AG09309 (cell line): ENCODE measurements at places on chromosomes 5 and 9.

- DNase-seq, result peak; percentile 21
Measured at GRCh38 chr5:169716287-169716686, 79.2 kb downstream of the DOCK2 start.

DNA sequence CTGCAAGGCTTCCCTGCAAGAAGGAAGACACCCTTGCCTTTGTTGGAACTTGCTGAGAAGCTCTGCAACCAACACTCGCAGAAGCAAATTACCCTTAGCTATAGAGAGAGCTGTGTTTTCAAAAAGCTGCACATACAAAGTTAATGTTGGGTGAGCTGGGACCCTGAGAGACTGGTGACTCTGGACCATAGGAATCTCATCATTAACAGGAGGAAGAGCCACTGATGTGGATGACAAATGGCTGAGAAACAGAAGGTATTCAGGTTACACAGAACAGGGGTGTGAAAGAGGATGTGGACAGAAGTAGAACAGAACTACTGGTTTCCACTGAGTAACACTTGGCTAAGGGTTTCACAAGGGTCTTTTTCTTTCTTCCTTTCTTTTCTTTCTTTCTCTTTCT, 493.5 kb downstream of the IRX1 start:
- DNase-seq, result no peak

DNA sequence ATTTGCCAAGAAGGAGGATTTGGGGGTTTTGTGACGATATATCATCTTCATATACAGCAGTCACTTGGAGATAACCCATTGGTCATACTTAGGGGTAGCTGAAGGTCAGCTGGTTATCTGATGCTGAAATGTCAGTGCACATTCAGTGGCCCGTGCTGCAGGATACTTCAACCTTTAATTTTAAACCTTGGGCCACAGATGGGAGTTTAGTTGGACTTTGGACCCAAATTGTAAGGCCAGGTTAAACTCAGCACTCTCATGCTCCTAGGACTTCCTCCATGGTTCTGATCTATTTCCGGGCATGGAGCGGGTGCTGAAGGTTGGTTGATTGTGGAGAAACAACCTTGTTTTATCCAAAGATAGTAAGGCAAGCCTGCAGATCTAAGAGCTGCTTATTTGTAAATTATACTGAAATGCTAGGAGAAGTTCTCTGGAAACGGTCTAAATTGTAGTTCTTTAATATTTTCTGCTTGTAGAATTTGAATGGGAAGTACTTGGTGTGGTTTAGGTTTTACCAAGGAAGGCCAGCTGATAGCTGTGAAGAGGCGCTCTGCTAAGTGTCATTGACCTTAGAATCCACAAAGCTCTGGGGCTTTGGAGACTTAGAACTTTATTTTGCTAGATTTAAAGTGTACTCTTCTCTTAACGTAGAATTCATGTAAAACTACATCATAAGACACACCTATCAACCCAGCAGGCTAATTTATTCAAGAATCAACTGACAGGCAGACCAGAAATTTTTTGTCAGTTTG, 38.6 kb downstream of the SLC44A1 start:
- DNase-seq, result no peak

- no peak for DNase-seq
Measured at GRCh38 chr9:120850315-120850714, 7.6 kb upstream of the PSMD5 start.

- no peak for DNase-seq
Measured at GRCh38 chr9:34892886-34893285, 65.2 kb upstream of the PHF24 start.

- no peak for DNase-seq
Measured at GRCh38 chr9:71987471-71988371, 72.7 kb downstream of the C9orf57 start.

GRCh38 chr5:43203373-43203772, 11.3 kb downstream of the NIM1K start:
- DNase-seq, result no peak

GRCh38 chr5:167726642-167727041, 564.8 kb upstream of the WWC1 start:
- DNase-seq, result no peak

- peak; percentile 84 for DNase-seq
Measured at GRCh38 chr5:93677359-93677891, 64.0 kb downstream of the POU5F2 start.

DNA sequence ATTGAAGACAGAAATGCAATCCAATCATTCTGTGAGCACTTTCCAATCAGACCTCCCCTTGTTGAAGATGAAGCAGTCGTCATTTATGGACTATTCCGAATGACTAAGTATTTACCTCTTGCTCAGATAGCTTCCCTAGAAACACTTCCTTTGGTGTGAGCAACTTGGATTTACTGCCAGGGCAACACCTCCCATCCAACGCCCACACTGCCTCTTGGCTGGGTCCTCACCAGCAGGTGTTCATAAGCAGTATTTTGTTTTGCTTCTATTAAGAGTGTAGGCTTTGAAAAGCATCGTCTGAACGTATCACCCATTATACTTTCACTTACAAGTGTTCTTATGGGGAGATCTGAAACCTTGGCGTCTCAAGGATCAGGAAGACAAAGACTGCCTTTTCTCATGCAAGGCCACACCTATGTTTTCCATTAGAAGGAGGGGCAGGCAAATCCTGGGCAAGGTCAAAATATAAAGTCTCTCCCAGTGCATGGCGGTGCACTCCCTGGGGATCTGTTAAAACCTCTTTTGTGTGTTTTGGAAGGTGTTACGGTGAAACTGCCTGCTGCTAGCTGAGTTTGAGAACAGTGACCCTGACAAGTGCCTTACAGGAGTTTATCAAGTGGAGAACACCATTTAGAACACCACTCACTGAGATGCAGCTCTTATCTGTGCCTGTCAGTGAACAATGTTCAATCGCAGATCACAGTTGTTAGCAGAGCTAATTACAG, 10.6 kb upstream of the MARCHF3 start:
- DNase-seq, result no peak

GRCh38 chr5:154115291-154115690, 75.2 kb upstream of the GALNT10 start:
- DNase-seq, result no peak

GRCh38 chr5:97063251-97063650, 79.2 kb downstream of the LIX1 start:
- DNase-seq, result no peak

- no peak for DNase-seq
Measured at GRCh38 chr5:171436804-171437285, 17.4 kb downstream of the FGF18 start.

DNA sequence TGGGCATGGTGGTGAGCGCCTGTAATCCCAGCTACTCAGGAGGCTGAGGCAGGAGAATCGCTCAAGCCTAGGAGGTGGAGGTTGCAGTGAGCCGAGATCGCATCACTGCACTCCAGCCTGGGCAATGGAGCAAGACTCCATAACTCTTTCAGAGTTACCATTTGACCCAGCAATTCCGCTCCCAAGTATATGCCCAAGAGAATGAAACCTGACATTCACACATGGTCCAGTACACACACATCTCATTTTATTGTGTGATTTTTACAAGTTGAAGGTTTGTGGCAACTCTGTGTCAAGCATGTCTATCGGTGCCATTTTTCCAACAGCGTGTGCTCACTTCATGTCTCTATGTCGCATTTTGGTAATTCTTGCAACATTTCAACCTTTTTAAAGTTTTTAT, 24.9 kb upstream of the FIBCD1 start:
- DNase-seq, result no peak

DNA sequence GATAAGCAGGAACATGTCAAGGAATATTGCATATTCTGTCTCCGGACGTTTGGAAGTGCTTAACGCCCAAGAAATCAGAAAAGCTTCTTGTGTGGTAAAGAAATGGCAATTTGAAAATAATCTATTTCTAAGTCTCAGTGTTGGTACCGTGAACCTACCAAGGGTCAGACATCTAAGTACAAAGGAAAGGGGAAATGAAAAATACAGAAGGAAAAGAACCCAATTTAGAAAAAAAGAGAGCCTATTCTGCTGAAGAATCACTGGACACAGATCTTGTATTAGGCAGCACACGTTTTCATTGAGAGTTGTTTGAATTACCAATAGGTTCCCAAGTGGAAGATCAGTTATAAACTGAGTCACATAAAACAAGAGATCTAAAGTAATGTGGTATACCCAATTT, 46.9 kb upstream of the CEP78 start:
- no peak for DNase-seq

- peak; percentile 35 for DNase-seq
Measured at GRCh38 chr5:125042261-125042890, 295.9 kb upstream of the ZNF608 start.

DNA sequence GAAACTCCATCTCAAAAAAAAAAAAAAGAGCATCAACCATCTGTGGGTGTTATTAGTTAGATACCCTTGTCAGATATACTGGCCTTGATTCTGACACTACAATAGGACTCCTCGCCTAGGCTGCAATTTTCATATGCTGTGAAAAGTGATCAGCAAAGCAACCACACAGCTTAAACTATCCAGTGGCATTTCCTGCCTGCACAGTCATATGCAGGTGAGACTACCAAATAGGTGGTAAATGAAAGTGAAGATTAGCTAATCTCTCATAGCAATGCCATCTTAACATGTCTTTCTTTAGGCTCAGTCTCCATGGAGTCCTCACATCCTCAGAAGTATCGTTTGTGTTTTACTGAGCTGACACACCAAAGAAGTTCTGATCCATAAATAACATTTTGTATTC, 40.8 kb downstream of the GRAMD2B start:
- no peak for DNase-seq

DNA sequence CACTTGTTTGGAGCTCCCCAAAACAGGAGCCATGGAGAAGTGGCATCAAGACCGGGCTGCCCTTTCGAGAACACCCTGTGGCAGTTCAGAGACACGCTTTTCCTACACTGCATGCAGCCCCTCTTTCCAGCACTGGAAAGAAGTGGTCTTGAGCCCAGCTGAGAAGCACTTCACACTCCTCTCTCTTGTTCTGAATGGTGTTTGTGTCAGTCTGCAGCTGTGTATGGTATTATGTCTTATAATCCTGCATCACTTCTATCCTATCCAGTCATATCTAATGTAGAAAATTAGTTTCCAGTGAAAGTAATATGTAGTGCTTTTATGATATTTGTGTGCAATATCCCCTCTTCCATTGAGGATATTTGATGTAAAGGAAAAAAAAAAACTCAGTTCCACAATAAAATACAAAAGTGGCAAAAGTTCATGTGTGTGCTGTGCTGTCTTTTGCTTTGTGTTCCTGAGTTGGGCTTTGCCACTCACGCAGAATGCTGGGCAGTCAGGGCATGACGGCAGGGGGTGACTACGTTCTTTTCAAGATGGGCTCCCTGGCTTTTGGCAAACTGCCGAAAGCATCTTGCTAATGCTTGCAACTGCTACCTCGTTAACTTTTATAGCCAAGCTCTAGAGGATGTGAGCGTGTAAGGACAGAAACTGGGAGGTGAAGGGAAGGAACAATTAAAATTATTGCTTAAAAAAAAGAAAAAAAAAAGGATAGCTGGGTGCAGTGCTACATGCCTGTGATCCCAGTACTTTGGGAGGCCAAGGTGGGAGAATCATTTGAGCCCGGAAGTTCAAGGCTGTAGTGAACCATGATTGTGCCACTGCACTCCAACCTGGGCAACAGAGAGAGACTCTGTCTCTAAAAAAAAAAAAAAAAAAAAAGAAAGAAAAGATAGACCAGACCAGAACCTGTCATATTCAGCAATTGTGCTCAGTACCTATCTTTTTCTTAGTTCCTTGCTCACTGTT, 102.2 kb downstream of the MAP1B start:
- no peak for DNase-seq

DNA sequence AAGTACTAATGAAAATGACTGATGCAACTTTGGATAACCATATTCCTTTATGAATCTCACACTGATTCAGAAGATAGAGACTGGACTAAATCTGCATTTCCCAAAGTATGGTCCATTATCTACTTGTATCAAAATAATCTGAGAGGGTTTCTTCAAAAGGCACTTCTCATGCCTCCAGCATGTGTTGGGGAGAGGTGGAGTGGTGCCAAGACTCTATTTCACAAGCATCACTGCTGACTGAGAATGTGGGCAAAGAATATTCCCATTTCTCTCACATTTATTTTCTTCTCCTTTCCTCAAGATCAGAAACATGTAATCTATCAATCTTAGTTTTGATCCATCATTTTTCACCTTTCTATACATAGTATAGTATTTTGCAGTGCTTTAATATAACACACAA, 135.4 kb downstream of the GABRB2 start:
- no peak for DNase-seq

DNA sequence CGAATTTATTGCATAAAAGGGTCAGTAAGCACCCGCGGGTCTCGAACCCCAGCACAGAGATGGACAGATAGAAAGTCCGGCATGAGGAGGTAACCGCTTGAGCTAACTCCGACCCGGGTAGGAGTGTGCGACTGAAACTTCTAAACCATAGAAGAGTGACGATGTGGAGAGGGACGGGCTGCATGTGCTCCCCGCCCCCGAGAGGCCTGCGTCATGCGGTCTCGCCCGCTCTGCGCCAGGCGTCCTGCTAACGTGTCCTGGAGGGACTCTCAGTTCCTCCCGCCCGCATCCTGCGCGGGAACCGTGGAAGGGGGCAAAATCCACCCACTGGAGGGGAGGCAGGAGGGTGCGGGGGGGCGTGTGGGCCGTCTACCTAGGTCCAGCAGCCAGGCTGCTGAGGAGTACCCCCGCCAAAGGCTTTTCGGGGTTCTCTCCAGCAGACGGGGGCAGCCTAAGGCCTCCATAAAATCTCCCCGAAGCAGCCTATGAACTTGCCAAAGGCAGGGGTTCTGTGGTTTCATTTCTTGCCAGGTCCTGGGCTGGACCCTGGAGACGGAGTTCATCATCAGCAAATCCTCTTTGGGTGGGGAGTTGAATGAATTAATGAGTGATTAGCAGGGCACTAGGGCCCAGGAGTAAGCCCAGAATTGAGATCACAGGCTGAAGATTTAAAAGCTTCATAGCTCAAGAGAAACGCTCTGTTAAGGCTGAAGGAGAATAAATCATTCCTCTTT, 51.9 kb downstream of the TGFBI start:
- DNase-seq, result peak; percentile 48

DNA sequence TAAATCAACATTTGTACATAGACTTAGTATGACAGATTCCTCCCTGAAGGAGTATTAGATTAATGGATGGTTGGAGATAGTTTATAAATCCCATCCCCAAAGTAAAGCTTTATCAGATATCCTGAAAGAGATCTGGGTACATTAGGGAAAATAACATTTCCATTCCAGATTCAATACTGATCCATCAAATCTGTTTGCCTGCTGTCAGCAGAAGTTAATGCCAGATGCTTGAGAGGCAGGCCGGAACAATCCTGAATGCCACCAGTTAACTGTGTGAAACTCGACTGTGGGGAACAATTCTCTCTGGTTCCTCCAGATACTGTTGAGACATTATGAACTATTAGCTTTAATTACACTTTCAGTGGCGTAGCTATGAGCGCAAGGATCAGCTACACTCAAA, 1166.8 kb downstream of the MAT2B start:
- no peak for DNase-seq

DNA sequence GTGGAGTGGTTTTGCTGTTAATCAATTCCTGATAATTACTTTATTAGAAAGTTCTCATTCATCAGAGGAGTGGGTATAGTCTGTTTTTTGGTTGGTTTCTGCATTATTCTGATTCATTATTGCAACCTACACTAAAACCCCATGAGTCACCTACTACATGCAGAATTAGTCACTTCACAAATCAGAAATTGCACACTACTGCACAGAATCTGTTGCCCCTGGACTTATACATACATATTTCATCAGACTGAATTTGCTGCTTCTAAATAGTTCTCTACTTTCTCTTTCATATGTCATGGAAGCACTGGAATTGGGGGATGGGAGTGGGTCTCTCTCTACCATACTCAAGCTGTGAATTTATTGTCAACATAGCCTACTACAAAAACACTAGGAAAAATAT, 585.1 kb downstream of the DNAH5 start:
- DNase-seq, result peak; percentile 17
